ENCODE measurements at places on chromosomes 2 and 18.

- DNase-seq = no peak
Observed at GRCh38 chr2:205130111-205130829, 552.0 kb upstream of the NRP2 start.

DNA sequence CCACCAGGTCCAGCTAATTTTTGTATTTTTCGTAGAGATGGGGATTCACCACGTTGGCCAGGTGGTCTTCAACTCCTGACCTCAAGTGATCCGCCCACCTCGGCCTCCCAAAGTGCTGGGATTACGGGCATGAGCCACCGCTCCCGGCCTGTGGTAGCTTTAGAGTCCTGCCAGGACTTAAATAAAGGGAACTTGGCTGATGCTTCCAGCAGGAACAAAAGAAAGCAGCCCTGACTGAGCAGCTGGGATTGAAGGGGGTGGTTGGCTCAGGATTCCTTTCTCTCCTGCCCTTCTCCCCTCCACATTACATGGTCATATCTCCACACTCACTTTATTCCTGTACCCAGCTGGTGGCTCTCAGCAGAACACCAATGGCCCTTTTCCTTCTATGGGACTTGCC is 20.0 kb downstream of the EFHD1 start:
- DNase-seq = no peak

DNA sequence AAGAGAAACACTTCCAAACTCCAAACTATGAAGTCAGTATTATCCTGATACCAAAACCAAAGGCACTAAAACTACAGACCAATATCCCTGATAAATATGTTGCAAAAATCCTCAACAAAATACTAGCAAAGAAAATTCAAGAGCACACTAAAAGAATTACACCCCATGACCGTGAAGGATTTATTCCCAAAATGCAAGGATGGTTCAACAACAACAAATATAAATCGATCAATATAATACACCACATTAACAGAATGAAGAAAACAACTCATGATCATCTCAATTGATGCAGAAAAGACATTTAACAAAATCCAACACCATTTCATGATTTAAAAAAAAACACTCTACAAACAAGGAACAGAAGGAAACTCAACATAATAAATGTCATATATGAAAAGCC is 50.5 kb downstream of the IWS1 start:
- DNase-seq = no peak

GRCh38 chr2:20578895-20579825 is 71.7 kb downstream of the HS1BP3 start:
- no peak for DNase-seq

DNA sequence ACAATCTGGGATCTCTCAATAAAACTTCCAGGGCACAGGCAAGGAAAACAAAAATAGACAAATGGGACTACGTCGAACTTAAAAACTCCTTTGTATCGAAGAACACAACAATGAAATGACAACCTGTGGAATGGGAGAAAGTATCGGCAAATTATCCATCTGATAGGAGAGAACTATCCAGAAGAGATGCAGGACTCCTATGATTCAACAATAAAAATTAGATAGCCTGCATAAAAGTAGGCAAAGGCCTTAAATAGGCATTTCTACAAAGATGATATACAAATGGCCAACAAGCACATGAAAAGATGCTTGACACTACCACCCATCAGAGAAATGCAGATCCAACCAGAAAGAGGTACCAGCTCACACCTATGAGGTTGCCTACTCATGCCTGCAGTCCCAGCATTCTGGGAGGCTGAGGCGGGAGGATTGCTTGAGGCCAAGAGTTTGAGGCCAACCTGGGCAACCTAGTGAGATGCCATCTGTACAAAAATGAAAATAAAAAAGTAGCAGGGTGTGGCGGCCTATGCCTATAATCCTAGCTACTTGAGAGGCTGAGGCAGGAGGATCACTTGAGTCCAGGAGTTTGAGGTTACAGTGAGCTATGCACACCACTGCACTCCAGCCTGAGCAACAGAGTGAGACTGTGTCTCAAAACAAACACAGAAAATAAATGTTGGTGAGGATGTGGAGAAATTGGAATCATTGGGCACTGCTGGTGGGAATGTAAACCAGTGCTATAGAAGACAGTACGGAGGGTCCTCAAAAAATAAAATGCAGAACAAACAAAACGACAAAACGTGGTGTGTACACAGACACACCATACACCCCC is 21.6 kb downstream of the TWIST2 start:
- DNase-seq = no peak

- no peak for DNase-seq
Observed at GRCh38 chr2:182545420-182546167, 118.8 kb upstream of the PDE1A start.

DNA sequence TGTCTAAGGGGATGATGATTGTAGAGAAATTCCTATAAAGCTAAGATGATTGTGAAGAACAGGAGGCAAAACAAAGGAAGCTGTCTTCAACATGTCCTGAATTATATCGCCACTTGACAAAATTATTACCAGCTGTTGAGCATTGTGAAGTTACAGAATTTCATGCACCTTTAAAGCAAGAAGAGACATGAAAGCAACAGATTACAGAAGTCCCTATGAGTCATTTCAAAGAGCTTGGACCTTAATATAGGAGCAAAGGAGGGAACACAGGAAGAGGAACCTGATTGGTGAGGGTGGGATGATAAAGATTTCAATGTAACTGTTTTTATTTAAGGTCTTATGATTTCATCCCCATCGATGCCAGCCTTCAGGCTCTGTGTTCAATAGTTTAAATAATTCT is 526.9 kb upstream of the HNMT start:
- DNase-seq = no peak

DNA sequence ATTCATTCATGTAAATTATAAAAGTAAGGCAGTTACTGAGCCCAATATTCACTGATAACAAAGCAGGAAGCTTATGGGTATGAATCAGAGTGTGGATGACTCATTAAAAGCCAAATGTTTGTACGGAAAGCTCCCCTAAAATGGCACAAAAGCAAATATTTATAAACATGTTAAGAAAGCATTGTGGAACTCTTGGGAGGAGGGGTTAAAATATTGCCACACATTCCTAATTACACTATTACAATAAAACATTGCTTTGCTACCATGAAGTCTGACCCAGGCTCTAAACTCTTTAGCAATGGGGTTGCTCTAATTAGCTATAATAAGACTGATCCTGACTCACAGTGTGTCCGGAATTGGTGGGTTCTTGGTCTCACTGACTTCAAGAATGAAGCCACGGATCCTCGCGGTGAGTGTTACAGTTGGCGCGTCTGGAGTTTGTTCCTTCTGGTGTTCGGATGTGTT is 110.9 kb downstream of the NAB1 start:
- DNase-seq = no peak

- DNase-seq = no peak
Observed at GRCh38 chr18:52339891-52340371, at the start of gene DCC. Gene DCC, plus strand, starts transcription at chr18:52340197. Its CDS starts 591 bp downstream, at chr18:52340788.

- no peak for DNase-seq
Observed at GRCh38 chr2:26805241-26805676, 19.4 kb downstream of the CENPA start.

DNA sequence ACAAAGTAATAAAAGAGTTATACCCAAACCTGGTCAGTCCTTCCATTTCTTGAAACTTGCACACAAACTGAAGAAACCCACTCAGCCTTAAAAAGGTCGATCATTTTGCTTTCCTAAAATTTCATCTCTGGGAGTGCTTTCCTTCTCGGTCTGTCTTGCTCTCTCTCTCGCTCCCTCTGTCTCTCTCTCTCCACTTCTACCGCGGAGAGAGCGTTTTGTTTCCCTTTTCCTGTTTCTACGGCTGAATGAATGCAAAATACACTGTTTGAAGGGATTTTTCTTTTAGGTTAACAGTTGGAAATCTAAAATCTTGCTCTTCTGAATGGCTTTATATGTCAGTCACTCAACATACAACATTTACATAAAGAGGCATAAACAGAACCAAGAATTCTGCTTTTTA is 424.2 kb downstream of the TGIF1 start:
- DNase-seq = no peak
